Mammary epithelial cell (primary cell): ENCODE measurements at places on chromosomes 6 and 20.

GRCh38 chr6:73644030-73644429 lies 9.8 kb downstream of the SLC17A5 start:
- peak; percentile 47 for DNase-seq

- no peak for DNase-seq
These were observed 111.2 kb downstream of the IRF4 start for GRCh38 chr6:502761-503160.

DNA sequence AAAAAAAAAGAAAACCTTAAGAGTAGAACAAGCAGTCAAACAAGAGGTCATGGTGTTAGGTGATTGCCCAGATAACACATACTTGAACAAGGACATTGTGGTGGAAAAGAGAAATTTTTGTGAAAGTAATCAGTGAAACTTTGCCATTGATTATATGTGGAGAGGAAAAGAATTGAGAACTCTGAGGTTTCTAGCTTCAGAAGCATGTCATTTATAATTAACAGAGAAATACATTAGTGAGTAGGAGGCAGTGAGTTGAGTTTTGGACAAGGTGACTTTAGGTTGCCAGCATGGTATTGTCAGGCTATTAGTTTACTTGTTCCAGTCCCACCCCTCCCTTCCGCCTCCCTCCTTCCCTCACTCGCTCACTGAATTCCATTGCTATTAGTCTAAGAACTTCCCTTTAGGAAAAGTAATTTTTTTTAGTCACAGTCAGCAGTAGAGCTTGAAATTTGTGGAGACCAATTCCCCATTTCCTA lies 17.2 kb downstream of the TAB2 start:
- DNase-seq, result peak; percentile 76

DNA sequence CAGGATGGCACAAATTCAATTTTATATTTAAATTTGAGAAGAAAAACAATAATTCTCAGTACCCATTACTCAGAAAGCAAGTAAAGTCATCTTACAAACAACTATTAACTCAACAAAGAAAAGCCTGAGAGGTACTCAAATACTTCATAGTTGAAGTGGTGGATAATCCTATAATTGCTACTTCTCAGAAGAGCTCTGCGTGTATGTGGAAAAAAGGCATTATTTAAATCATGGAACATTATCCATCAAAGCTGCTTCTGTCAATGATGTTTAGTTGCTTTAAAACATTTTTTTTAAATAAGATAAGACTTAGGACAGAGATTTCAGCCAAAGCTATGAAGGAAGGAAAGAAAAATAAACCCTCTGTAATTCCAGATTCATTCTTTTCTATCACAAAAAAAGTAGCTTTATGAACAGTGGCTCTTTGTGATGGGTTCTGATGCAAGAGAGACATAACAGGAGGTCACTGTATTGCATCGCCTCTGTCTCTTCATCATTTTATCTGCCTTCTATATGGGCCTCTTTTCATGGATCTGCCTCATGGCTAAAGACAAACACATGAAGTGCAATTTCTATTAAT lies 367.9 kb upstream of the SLC35B3 start:
- DNase-seq, result no peak

DNA sequence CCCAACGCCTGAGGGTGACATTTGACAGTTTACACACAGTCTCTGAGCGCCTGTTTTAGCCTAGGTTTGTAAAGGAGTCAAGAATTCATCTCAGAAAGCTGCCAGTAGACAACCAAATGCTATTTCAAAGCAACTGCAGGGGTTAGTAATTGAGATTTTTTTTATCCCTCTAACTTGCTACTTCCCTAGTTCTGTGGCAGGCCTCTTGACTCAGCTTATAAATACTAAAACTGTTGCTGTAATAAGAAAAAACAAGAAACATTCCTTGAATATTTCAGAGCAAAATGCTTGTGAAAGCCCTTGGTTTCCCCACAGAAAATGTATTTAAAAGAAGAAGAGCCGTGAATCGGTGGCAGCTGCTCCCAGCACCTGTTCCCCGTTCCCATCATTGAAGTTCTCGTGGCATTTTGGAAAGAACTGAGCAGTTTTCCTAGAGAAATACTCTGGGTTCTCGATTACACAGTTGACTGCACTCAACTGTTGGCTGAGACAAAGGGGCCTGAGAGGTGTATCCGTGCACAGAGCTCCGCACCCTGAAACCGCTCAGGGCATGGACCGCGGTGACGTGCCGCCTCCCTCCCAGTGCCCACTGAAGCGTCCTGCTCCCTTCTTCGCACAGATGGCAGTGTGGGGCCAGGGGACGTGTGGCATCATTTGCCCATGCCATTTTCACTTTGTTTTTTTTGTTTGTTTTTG lies 20.9 kb downstream of the DLL1 start:
- DNase-seq, result no peak

GRCh38 chr6:161830866-161831616 lies 557.2 kb upstream of the AGPAT4 start:
- DNase-seq, result no peak

DNA sequence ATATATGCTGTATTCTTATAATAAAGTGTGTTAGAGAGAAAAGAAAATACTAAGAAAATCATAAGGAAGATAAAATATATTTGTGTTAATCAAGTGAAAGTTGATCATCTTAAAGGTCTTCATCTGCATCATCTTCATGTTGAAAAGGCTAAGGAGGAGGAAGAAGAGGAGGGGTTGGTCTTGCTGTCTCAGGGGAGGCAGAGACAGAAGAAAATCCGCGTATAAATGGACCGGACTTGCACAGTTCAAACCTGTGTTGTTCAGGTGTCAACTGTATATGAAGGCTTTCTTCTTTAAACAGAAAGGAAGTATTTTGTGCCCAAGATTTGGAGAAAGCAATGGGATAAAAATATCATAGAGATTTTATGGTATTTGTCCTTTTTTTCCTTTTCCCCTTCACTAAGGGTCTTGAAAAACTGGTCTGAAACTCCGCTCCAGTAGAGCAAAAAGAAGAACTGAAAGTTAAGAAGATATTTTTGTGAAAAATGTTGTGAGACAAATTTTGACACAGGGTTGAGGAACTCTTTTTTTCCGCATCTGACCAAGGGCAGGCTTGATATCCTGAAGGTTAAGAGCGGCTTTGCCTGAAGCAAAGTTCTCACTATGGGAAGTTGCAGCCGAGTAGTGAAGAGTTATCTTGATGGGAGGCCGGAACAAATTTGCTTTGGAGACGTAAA lies 350.7 kb downstream of the LAMA2 start:
- no peak for DNase-seq

DNA sequence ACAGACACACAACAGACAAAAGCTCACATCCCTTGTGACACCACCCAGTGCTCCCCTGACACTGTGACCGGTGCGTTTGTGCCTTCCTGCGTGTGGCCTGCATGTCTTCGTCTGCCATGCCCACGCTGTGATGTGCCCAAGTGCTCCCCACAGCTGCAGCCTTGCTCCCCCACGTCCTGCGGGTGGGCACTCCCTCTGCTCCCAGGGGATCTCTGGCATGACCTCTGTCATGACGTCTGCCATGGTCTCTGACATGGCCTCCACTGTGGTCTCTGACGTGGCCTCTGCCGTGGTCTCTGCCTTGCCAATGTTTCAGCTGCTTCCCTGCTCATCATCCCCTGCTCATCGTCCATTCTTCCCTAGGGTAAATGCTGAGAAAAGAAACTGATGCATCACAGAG lies 200.9 kb downstream of the DLL1 start:
- DNase-seq, result no peak

DNA sequence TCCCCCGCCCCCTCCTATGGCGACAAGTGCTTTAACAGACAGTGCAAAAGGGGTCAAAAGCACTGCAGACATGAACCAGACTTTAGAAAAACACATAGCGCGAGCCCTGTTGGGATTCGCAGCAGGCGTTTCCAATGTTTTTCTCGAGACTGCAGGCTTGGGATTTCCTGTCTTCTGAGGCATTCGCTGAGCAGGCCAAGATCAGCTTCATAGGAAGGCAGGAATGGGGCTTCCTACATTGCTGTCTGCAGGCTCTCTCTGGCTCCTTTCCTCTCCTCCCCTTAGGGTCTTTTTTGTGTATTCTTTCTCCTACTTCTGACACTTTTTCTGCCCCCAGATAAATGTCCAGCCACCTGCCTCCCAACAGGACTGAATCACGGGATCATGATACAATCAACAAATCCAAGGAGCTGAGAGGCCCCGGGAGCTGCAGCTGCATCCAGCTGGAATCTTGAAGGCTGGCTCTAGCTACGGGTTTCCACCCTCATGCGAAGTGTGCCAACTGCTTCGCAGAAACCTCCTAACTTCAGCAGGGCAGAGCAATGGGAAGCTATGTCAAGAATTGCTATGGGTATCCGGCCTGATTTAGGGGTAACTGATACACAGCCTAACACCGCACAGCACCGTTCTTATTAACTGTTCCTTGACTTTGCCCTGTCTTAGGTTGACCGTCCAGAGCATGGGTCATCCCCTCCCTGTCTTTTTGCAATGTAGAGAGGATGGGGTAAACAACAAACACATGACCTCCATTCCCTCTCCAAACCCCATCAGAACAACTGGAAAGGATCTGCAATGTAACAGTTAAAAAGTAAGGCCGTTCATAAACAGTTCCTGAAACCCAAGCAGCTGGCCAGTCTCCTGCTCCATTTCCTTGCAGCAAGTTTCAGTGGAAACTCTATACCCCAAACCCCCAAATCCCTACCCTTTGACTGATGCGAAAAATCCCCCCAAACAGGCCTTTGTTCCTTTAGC lies 31.5 kb downstream of the SNX5 start:
- no peak for DNase-seq

DNA sequence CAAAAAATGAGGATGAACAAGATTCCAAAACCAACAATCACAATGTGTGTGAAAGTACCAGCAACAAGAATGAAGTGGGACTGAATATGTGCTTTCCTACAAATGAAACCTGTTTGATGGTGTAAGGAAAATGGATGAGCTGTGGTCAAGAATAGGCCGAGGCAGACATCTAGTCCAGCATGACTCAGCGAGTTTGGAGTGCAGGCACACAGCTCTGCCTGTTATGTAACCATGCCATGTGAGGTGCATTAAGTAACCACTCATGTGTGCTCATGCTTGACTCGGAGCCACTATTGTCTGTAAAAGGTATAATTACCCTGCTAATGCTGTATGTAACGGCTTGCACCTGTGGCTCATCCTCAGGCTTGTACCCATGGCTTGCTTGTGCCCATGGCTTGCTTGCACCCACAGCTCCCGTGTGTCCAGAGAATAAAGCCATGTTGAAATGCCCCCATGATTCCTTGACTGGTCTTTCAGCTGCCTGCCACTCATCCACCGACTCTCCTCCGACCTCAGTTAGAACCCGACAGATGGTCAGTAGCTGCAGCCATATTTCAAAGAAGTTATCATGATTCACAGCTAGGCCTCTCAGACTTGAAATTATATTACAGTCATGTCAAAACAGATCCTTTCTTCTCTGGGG lies 98.7 kb downstream of the BACH2 start:
- DNase-seq, result peak; percentile 85

DNA sequence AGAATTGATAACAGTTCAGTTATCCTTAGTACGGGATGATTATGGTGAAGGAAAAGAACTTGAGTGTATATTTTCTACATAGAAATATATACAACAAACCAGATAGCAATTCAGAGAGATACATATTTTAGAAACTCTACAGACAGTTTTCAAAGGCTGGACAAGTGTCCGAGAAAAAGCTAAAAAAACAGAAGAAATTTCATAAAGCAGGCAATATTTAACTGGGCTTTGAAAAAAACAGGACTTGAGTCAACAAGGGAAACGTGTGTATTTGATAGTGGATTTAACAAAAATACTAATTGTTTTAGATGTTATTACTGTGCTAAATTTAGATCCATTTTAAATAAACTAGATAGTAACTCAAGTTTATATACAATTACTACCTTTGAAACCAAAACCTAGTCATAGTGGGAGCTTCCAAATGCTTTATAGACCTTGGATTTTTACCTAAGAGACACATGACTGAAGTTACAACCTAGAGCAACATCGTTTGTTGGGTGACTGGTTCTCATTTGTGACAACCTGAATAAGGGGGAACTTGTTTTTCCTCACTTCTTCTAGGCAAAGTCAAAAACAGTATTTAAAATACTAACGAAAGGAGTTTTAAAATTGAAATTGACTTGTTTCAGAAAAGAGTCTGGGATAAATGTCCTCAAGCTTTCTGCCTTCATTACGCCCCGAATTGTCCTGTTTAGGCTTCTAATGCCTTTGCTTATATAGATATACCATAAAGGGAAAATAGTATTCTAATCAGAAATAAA lies 116.7 kb upstream of the PRSS16 start:
- peak; percentile 15 for DNase-seq
